ENCODE measurements at places on chromosomes 7 and 10. TPM values are rescaled to one million over a fixed set of nuclear protein-coding genes. Genes with fewer than 3 reads are reported as not detected.
A peak's percentile ranks its signal among the peaks of the same experiment; 100 is the strongest.

DNA sequence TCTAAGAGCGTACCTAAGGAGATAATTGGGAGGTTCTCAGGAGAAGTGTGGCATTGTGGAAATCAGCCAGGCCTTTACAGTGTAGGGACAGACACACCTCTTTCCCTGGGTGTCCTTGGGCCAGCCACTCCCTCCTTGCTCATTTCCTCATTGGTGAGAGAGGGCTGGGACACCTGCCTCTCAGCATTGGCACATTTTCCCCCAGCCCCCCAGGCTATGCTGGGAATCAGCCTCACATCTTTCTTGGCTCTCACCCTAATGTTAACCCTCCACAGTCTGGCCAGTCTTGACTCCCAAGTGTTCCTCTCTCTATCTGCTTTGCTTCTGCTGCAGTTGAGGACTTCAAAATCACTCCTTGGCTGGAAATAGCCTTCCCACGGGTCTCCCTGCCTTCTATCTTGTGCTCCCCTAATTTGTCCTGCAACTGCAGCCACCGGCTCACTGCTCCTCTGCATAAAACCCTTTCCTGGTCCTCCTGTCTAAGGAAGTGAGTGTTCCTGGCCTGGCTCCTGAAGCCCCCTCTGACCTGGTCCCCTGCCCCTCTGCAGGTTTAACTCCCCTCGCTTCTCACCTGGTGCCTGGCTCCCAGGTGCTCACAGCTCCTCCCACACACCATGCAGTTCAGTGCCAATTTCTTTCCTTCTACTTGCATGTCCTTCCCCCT lies 15.8 kb downstream of the TBXAS1 start:
- no peak for DNase-seq

Gene MORN4
- 1.9 TPM for total RNA-seq

DNA sequence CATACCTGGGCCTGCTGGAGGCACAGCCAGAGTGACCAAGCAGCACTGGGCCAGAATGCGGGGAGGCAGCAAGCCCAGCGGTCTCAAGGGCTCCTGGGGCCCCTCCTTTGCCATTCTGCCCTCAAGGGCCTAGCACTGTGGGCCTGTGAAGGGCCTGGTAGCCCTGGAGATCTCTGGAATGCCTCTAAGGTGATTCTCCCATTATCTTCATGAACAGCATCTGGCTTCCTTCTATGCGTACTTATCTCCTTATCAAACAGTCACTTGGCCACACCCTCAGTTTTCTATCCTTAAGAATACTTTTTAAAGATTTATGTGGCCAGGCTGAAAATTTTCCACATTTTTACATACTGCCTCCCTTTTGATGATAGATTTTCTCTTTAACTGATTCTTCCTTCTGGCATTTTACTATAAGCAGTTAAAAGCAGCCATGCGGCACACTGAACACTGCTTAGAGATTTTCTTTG lies 67.5 kb upstream of the CCNY start:
- DNase-seq: no peak

- no peak for DNase-seq
These were observed 13.1 kb upstream of the TRDMT1 start for GRCh38 chr10:17214526-17214925.

GRCh38 chr10:68697106-68697505 lies 23.9 kb upstream of the CCAR1 start:
- DNase-seq: no peak

Gene MRC1
- total RNA-seq: not detected

Gene TAS2R41
- not detected for total RNA-seq

GRCh38 chr10:71621231-71622153 lies 98.1 kb downstream of the C10orf105 start:
- DNase-seq: no peak

DNA sequence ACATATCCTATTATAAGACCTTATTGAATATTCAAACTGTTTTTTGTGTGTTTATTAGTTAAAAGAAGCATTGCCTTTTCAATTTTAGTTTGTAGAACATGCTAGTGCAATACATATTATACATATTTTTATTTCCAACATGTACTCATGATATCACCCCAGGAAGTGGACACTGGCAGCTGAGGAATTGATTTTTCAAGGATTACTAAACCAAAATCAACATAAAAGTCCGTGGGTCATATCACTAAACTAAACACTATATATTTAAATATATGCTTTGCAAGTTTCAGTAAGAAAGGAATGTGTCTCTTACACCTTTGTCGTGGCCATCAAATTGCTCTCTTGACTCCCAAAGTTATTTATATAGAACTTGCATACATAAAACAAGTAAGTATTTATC lies 185.2 kb downstream of the AGMO start:
- no peak for DNase-seq

DNA sequence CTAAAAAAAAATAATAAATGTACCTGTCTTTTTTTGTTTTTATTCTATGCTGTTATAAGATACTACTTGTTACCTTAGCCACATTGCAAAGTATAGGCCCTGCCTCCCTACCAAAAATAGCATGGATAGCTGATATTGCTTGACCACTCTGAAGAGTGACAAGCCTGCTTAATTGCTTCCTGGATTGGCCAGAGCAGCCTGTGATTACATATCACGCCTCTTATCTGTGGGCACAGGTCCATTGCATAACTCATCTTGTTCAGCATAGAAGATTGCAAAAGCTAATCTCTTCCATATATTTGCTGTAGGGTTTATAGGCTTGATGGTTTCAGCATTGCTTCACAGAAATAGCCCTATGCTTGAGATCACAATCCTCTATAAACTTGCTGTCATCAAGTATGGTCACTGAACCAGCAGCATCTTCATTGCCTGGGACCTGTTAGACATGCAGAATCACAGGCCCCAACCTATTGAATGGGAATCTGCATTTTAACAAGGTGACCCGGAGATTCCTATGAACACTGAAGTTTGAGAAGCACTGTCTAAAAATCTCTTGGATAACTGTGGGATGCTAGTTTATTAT lies 280.8 kb upstream of the CDC14C start:
- DNase-seq: no peak

DNA sequence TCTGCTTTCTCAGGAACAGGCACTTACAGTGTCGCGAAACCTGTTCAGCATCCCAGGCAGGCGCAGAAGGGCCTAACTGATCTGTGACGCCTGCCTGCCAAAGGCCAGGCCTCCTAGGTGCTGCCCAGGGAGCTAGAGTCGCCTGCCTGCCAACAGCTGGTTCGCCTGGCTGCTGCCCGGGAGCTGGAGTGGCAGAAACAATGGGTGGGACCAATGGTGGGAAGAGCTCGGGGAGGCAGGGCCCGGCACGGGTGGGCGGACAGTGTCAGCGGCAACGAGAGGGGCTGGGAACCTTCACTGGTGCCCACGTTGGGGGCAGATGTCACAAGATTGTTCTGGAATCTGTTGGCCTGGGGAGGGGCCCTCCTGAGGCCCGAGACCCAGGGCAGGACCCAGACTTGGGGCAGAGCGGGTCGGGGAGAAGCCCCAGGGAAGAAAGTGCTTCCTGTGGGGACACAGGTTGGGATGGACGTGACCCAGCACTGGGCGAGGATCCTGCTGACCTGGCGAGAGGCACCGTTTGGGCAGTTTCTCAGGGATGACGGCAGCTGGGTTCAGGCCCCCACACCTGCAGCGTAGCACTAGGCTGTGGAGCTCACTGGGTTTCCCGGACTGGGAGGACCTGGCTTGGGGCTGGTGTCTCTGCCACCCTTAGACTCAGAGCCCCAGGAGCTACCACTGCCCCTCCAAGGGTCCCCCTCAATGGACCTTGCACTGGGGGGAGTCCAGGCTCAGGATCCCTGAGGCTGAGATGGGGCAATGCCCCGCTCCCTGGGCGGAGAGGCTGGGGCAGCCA lies 181.8 kb downstream of the ELFN1 start:
- DNase-seq: no peak

Gene ASNS
- total RNA-seq: 79.6 TPM

GRCh38 chr7:98282703-98283102 lies 1.2 kb downstream of the BRI3 start:
- DNase-seq: no peak

- DNase-seq: no peak
These were observed 19.9 kb upstream of the SP4 start for GRCh38 chr7:21407796-21408480.

GRCh38 chr10:6056411-6057135 lies 5.6 kb downstream of the IL2RA start:
- no peak for DNase-seq

GRCh38 chr10:43622038-43622437 lies 15.8 kb downstream of the ZNF485 start:
- DNase-seq: no peak

Gene HTR7
- total RNA-seq: not detected

Gene CPA2
- total RNA-seq: not detected

- DNase-seq: peak; percentile 1
These were observed 2.8 kb upstream of the GPRIN2 start for GRCh38 chr10:46559231-46559671.

GRCh38 chr7:44292876-44293560 lies 32.4 kb downstream of the CAMK2B start:
- no peak for DNase-seq

DNA sequence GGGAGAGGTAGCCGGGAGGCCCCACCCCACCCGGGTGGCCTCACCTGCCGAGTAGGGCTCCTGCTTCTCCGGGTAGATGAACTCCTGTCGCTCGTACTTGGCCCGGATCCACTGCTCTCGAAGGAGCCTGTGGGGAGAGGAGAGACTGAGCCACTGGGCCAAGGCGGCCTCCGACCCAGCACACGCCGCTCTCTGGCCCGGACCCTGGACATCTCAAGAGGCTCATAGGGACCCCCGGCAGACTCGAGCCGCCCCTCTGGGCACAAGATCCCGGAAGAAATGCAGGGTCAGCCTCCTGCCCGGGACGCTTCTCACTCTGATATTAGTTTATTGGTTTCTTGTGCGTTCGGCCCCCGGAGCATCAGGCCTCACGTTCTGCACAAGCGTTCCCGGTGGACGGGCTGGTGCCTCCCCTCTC lies 34.5 kb downstream of the ADAP1 start:
- DNase-seq: no peak

GRCh38 chr10:94315024-94315451 lies 47.7 kb downstream of the NOC3L start:
- DNase-seq: no peak

Gene AKR1D1
- not detected for total RNA-seq

Gene ACBD7
- 2.7 TPM for total RNA-seq

GRCh38 chr7:158024881-158025280 lies 562.7 kb downstream of the PTPRN2 start:
- no peak for DNase-seq

Gene CAMK2B
- total RNA-seq: 0.47 TPM

Gene UTF1
- total RNA-seq: 0.17 TPM

GRCh38 chr10:87092861-87093631 lies 1.6 kb downstream of the GLUD1 start:
- peak; percentile 13 for DNase-seq

DNA sequence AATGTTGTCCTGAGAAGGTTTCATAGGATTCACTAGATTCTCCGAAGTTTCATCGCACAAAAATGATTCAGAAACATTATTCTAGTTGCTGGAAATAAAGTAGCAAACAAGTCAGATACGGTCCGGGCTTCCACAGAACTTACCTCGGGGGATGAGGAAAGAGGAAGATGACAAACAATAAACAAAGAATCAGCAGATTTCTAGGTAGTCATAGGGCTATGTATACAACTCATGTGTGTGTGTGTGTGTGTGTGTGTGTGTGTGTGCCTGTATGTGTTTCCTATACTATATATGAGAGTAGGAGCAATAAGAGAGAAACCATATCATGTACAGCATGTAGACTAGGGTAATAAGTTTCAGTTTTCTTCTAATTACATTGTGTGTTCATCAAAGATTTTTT lies 16.5 kb downstream of the TMEM236 start:
- DNase-seq: no peak

GRCh38 chr7:101814991-101815825 lies 2.2 kb upstream of the CUX1 start:
- peak; percentile 16 for DNase-seq

GRCh38 chr10:4453276-4453675 lies 372.7 kb upstream of the AKR1E2 start:
- DNase-seq: no peak

Gene PTN
- not detected for total RNA-seq

DNA sequence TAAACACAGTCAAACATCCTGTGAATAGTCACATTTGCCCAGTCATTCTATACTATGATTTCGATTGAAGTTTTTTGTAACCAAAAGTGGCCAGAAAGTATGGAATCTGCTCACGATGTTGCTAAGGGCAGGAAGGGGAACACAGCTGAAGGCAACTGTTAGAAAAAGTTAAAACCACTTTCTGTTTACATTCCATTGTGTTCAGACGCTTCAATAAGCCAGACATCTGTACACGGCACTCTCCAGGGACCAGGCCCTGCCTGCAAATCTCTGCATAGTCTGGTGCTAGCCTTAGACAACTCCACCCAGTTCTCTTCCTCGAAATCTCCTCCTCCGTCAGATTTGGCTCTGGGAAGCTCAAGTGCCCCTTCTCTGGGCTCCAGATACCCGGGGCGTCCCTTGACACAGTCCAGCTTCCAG lies 17.1 kb upstream of the TMEM120A start:
- no peak for DNase-seq

DNA sequence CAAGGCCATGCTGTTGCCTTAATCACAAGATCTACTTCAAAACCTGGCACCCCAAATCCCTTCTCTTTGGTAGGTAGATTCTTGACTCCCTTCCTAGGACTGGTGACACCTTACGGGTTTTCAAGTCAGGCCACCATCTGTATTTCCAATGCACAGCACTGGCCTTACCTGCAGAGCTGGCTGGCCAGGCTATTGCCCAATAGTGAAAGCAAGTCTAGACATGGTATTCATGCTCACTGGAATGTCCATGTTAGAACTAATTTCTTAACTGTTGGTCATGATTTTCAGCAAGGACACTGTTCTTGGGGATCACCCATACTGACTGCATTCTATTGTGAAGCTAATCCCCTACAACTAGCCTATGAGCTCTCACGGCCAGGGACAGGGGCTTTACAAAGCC lies 313.1 kb upstream of the RNF32 start:
- no peak for DNase-seq
